ENCODE measurements at places on chromosomes 16 and 17. TPM values are rescaled to one million over a fixed set of nuclear protein-coding genes. Genes with fewer than 3 reads are reported as not detected.
A peak's percentile ranks its signal among the peaks of the same experiment; 100 is the strongest.

The SMARCD2 gene
- 22.0 TPM for total RNA-seq

The CIAO2B gene
- 103 TPM for total RNA-seq

The NECAB2 gene
- total RNA-seq = 0.46 TPM

The IGF2BP1 gene
- not detected for total RNA-seq

DNA sequence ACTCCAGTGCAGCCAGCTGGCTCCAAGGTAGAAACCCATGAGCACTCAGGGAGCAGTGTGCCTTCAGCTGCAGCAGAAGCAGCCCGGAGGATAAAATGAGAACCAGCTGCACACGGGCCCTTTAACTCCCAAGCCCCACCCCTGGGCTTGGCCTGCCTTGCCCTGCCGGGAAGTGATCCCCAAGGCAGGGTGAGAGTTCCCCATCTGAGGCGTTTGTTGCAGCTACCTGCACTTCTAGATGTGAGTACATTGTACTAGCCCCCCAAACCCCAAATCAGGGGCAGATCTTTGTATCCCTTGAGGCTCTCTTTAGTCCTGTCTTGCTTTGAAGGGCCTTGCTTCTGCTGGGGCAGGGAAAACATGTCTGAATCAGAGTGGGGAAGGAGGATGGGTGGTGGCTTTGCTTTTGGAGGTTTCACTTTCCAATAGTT lies at the start of gene MVP:
Gene MVP, plus strand, starts transcription at position 192 of the 431 bp plus-strand sequence. CDS start 10,088 bp downstream, outside the sequence.
- peak; percentile 82 for DNase-seq

GRCh38 chr16:25031132-25031440 lies 15.9 kb upstream of the ARHGAP17 start:
- DNase-seq = no peak

DNA sequence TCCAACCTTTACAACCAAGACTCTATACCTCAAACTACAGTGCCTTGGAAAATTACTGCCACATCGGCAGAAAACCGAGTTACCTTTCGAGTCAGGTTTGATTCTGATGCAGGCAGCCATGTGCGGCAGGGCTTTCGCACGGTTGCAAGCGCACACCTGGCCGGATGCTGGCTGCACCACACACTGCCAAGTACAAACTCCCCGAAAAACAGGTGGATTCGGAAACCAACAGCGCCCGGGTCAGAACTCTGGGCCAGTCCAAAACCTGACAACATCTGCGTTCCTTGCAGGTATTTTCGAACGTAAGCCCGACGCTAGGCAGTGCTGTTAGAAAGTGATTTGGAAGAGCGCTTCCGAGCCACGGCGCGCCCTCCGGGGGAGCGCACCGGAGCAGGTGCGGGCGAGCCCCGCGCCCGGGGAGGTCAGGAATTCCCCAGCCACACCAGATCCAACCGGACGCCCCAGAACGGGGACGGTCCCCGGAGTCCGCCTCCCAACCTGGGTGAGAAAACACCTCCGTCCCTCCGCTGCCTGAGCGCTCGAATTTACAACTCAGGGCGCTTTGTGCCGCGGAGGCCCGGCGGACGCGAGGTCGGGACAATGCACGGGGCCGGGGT lies 1.2 kb downstream of the USP7 start:
- DNase-seq = no peak

- DNase-seq = no peak
Measured at GRCh38 chr17:39627712-39628516, 1.2 kb downstream of the PPP1R1B start.

DNA sequence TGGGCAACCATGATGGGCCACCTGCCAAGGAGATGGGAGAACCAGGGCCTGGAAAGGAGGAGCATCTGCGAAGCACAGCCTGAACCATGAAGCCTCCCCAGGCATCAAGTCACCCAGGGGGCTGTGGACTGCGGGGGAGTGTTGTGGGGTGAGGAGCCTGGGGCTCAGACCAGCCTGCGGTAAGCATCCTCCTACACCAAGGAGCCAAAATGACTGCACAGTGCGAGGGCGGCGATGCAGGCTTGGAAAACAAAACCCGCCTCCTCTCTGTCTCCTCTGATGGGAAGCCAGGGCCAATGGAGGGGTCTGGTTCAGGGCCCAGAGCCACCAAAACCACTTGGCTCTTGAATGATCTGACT lies 18.1 kb upstream of the MAF start:
- DNase-seq = no peak

DNA sequence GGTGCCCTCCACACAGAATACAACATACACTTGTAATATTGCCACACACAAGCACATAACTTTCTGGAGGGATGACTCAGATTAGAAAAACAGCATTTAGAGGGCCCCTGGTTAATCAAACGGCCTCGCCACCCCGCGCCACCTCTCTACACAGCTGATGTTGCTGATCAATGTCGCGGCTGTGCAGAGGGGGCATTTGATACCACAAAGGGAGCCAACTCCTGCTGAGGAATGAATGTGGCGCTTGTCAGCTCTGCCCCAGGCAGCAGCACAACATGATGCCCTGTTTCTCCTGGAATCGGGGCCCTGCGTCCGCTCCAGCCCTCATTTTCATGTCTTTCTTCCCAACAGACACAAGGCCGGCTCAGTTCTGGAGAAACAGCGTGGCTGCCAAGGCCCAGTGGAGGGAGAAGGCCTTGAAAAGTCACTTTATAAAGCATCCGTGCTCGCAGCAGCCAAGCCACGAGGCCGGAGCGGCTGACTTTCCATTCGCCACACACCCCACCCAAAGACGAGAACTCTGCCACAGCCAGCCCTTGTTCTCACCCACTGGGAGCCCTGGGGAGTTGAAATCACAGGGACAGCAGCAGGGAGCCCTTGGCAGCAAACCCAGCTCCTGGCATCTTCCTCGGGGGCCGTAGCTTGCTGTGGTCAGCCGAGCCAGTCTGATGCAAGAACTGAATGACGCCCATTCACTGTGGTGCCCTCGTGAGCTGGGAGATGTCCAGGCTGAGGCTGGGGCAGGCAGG lies 65.6 kb downstream of the XYLT1 start:
- peak; percentile 82 for DNase-seq

DNA sequence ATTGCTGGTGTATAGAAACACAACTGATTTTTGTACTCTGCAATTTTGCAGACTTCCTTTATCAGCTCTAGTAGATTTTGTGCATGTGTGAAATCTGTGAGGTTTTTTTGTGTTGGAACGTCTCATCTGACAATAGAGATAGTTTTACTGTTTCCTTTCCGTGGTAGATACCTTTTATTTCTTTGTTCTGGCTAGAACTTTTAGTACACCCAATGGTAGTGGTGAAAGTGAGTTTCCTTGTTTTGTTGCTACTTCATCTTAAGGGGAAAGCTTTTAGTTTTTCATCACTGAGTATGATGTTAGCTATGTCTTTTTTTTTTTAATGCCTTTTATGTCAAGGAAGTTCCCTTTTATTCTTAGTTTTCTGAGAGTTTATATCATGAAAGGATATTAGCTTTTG lies 118.1 kb downstream of the OR1D5 start:
- no peak for DNase-seq

GRCh38 chr17:17380145-17380925 lies 77.2 kb downstream of the NT5M start:
- DNase-seq = no peak

DNA sequence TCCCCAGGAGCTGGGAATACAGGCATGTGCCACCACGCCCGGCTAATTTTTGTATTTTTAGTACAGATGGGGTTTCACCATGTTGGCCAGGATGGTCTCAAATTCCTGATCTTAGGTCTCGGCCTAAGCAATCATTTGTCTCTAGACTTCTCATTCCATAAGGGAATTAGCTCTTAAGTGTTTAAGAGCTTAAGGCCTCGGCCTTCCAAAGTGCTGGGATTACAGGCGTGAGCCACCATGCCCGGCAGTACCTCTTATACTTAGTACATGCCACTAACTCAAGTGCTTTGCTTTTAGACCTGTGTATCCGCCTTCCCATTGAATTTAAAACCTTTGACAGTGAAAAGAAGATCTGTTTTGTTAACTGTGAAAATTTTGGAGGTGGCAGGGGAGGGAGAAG lies 16.6 kb upstream of the IL21R start:
- DNase-seq = no peak

- no peak for DNase-seq
Measured at GRCh38 chr17:44414394-44415155, 25.1 kb upstream of the ITGA2B start.
